Activated CD4-positive, alpha-beta memory T cell treated with anti-CD3 and anti-CD28 coated beads, Interleukin-2, amount 10 ng/mL, durations not matched to agents 7 days and 5 days (primary cell): ENCODE measurements at places on chromosomes 12 and 14. TPM values are rescaled to one million over a fixed set of nuclear protein-coding genes. Genes with fewer than 3 reads are reported as not detected.

Gene PRPH
- not detected for total RNA-seq

Gene PYM1
- total RNA-seq: 54.2 TPM

Gene LEMD3
- 32.0 TPM for total RNA-seq

- DNase-seq: peak; percentile 19
These were observed 527.2 kb downstream of the FLRT2 start for GRCh38 chr14:86057018-86057667.

GRCh38 chr14:44530475-44530874 lies 23.4 kb upstream of the FSCB start:
- no peak for DNase-seq

Gene MYRFL
- not detected for total RNA-seq

- DNase-seq: no peak
These were observed 316.3 kb downstream of the ADAMTS20 start for GRCh38 chr12:43235721-43236120.

Gene PAWR
- total RNA-seq: 1.0 TPM

DNA sequence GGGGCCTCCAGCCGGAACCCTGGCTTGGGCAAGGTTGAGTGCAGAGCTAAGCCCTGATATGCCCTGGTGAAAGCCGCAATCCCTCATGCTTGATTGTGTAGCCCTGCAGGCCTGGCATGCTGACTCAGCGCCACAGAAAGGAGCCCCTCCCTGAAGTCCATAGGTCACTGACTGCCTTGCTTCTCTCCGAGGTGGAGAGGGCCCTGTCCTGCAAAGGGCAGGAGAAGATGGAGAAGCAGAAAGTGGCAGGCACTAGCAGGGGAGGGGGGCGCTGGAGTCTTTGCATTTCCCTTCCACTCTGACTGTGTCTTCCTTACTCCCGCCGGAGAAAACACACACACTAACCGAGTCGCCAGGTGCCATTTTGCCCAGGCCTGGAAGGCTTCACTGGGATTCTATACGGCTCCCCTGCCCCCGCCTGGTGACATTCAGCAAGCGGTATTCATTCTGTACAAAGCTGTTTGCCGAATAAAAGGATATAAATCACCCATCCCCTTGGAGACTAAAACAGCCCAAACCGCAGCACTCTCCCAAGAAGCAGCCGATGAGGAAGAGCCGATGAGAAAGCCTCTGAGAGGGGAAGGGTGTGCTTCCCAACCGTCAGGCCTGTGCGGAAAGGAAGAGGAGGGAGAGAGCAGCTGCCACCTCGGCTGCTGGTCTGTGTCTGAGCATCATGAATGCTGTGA lies 69.8 kb downstream of the SLC6A12 start:
- no peak for DNase-seq

Gene KLHL28
- total RNA-seq: 19.8 TPM

GRCh38 chr12:130127532-130127911 lies 34.7 kb upstream of the FZD10 start:
- DNase-seq: no peak

Gene RALGAPA1
- 29.0 TPM for total RNA-seq

DNA sequence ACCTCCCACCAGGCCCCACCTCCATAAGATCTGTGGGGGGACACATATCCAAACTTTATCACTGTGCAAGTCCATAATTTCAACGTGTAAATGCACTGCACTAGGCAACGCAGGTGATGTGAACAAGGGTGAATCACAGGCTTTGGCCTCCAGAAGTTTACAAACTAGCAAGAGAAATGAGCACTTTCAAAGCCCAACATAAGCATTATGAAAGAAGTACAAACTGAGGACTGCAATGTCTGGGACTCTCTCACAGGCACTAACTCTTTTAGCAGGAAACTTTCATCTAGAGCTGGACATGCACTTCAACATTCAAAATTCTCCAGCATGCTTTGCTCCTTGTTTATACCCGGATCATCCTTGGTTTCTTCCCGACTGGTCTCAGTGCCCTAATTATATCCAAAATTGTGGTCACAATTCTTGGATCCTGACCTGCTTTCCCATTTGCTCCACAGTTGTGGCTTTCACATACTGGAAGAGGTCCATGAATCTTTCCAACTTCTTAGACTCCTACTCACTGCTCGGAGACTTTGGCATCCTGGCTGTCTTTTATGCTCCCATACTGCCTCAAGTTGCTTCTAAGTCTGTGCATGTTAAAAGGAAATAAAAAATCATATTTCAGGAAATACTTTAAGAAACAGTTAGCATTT lies 44.9 kb upstream of the STRAP start:
- no peak for DNase-seq

DNA sequence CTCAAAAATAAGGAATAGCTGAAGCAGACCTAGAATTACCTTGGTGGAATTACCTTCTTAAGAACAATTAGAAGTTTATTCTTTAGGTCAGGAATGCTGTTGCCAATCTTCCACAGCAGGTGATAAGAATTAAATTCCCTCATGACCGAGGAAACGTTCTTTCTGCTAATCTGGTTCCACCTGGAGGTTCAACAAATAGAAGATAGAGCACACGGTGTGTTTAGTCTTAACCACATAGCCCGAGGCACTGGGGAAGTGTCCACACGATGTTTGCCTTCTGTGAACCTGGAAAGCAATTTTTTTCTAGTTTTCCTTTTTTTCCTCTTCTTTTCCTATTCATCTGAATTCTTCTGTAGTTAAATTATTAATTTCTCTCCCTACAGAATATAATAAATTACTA lies 906.9 kb downstream of the NRXN3 start:
- no peak for DNase-seq

GRCh38 chr14:101997429-101998336 lies 33.3 kb downstream of the DYNC1H1 start:
- DNase-seq: no peak

Gene HOXC9
- not detected for total RNA-seq

- no peak for DNase-seq
These were observed 1.7 kb downstream of the NUDT4 start for GRCh38 chr12:93379326-93379980.

- DNase-seq: no peak
These were observed 205.7 kb downstream of the ZFP36L1 start for GRCh38 chr14:68586896-68587751.

GRCh38 chr12:116164250-116165035 lies 113.0 kb downstream of the MED13L start:
- no peak for DNase-seq

Gene KDM5A
- 91.4 TPM for total RNA-seq

DNA sequence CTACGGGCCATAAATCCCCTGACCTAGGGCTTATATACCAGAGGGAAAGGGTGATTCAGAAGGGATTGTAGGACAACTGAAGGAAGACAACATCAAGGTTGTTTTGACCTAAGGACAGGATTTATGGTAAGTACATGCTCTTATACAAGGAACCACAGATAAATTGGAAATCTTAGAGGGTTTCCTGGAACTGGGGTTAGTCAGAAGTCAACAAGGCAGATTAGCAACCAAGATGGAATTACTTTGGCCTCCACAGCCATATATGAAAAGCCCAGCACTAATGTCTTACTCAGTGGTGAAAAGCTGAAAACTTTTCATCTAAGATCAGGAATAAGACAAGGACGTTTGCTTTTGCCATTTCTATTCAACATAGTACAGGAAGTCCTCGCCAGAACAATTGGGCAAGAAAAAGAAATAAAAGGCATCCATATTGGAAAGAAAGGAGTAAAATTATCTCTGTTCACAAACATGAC lies 5.4 kb downstream of the TMBIM4 start:
- DNase-seq: no peak

Gene OVCH1
- total RNA-seq: not detected
